H4 (cell line): ENCODE measurements at places on chromosomes 6 and 20. TPM values are rescaled to one million over a fixed set of nuclear protein-coding genes. Genes with fewer than 3 reads are reported as not detected.

DNA sequence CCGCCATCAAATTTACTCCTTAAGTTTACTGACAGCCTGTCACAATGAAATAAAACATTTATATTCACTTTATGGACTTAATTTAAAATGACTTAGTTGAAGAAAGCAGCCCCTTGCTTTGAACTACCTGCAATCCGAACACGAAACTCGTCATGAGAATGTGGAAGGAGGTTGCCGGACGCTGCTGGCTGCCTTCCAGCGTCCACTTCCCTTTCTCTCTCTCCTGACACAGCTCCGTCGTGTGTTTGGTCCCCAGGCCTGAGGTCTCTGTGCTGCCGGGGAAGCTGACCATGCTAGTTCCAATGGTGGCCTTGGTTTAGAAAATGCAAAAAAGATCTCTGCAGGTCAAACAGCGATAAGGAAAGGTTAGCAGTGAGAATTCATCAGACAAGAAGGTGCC lies 519.7 kb downstream of the CDH26 start:
- no peak for DNase-seq

- DNase-seq, result no peak
Measured at GRCh38 chr6:170093658-170094596, 197.0 kb downstream of the DLL1 start.

GRCh38 chr6:51600514-51600913 lies 486.9 kb downstream of the PKHD1 start:
- no peak for DNase-seq

The LAMA2 gene
- total RNA-seq, result 9.7 and 11.1 TPM in 2 replicates
